Mesendoderm (in vitro differentiated cells): ENCODE measurements at places on chromosomes 4 and X.

- DNase-seq, result no peak
These were observed 328.7 kb upstream of the ZFP42 start for GRCh38 chr4:187666697-187667494.

- no peak for DNase-seq
These were observed 5.5 kb downstream of the MID2 start for GRCh38 chrX:107831071-107831730.

DNA sequence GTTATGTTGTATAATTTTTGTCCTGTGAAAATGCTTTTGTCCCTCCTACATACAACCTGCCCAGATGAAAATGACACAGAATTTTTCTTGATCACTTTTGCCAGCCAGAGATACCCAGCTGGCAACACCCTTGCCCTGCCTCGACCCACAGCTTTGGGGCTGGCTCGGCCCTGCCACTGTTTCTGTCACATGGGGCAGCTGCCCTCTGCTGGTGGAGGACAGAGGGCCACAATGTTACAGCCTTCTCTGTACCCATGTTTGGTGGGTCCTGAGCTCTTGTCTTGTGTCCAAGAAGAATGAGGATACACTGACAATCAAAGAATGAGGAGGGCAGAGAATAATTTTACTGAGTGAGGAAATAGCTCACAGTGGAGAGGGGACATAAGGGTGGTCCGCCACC lies 31.1 kb downstream of the BMP15 start:
- peak; percentile 19 for DNase-seq

- peak; percentile 39 for DNase-seq
These were observed 194.6 kb upstream of the FTHL17 start for GRCh38 chrX:31266203-31267076.

GRCh38 chr4:75599647-75600046 lies 30.7 kb downstream of the CDKL2 start:
- no peak for DNase-seq

GRCh38 chr4:23876418-23877089 lies 13.3 kb downstream of the PPARGC1A start:
- DNase-seq, result peak; percentile 48

DNA sequence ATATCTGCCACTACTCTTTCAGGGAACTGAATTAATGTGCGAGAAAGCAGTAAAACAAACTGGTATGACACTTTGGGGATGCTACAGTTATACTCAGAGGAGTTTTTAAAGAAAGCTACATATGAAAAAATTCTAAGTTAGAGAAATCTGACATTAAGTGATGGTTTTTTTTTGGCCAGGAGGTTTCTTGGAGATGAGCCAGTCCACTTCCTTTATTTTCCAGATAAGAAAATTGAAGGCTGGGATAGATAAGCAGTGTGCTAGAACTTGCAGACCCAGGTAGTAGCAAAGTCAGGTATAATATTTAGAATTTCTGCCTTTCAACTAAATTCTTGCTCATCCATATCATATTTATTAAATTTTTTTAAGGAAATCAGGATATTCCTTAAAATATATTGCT lies 106.8 kb downstream of the FAT4 start:
- DNase-seq, result no peak

- DNase-seq, result peak; percentile 2
These were observed 64.2 kb upstream of the NHSL2 start for GRCh38 chrX:71846429-71846828.

DNA sequence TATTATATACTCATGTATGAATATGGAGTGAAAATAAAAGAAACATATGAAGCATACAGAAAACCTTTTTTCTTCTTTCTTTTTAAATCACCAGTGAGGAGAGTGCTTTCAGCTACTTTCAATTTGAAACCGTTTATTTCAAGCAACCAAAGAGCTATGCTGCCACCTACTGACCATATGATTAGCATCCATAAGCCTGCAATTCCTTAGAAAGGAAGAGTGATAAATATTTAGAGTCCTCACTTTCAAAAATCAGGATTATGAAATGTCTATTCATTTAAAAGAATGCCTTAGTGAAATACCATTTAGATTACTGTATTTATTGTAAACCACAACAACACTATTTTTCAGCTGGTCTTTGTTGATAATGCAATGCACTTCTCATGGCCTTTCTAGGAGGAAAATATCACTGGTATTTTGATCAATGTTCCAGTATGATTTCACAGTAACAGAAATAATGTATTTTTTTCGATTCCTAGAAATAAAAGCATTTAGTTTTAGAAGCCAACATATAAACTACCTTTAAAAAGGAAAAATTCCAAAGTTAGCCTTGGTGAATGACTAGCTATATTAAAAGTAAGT lies 667.6 kb downstream of the PCDH18 start:
- DNase-seq, result peak; percentile 77

DNA sequence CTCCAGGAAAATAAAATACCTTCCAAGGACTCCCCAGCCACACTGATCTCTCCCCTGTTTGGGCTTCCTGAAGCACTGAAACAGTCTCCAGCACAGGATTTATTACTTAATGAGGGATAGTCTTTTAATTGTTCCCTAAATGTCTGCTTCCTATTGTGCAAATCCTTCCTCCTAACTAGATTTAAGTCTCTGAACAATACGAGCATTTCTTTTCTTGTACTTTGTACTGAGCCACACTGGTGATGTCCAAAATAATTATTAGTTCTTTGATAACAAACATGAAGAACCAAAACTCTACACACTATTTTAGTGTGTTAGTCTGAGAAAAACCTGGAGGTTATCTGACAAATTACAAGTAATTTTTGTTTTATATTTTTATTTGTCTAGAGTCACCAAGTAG lies 5.1 kb downstream of the ADGRA3 start:
- no peak for DNase-seq

GRCh38 chr4:134787315-134787714 lies 585.7 kb upstream of the PABPC4L start:
- no peak for DNase-seq

DNA sequence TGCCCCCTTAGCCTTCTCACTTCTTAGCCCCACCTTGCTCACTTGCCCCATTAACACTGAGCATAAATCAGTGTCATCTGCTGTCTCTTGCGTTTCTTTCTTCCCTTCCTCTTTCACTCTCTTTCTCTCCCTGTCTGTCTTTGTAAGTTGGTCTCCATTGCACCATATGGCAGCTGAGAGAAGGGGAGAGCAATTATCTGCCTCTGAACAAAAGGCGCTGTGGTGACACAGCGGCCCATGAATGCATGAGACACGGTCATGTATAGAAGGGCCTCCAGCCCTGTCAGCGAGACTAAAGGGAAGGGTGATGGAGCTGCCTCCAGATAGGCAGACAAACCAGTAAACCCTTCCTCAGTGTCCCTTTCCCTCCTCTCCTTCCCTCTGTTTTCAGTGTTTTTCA lies 88.8 kb upstream of the PCDH18 start:
- DNase-seq, result no peak

GRCh38 chrX:150573702-150574101 lies 5.3 kb downstream of the MTM1 start:
- DNase-seq, result no peak

DNA sequence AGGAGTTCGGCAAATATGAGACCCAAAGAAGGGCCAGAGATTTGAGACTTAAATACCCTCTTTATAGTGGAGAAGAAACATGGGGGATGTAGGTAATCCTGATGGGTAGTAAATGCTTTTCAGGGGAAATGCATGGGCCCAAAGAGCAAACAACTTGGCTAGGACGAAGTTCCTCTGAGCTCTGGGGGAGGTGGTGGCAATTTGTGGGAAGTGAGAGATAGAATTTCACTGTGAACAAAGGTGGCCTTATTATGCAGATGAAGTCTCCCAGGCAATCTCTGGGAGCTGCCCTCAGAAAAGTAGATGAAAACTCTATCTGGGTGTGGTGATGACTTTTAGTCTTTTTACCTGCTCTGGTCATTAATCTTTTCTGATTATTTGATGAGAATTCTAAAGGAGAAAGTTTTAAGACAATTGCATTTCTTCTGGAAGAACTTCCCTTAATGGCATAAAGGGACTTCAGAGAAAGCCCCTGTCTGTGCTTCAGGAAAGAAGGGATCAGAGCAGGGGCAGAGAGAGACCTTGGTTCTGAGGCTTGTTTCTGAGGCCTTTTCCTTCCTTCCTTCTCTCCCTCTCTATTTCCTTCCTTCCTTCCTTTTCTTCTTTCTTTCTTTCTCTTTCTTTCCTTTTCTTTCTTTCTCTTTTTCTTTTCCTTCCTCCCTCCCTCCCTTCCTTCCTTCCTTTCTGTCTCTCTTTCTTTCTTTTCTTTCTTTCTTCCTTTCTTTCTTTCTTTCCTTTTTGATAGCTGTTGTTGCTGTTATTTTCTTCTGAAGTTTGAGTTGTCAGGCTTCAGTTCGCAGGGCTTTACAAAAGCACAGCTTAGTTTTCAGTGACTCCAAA lies 37.5 kb upstream of the MAOA start:
- DNase-seq, result peak; percentile 59

DNA sequence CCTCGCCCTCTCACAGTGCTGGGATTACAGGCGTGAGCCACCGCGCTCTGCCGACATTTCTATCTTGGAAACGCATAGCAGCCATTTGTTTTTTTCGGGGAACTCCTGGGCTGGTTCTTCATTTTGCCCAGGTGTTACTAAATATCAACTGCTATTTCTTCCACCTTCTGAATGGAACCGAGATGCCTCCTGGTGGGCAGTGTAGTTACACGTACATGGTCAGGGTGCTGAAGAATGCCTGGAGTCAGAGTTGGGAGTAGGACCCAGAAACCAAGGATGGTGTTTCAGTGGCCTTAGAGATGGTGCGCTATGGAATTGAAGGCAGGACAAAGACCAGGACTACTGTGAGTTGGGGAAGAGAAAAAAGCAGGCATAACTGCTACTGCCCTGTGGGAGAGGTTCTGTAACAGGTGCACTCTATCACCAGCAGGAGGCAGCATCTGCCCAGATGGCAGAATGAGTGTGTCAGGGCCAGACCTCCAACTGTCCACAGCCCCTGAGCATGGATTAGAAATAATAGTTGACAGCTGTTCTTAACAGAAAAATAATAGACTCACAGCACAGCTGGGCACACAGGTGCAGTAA lies 81.7 kb downstream of the ZC4H2 start:
- DNase-seq, result peak; percentile 71

GRCh38 chr4:89221167-89221867 lies 86.3 kb downstream of the GPRIN3 start:
- DNase-seq, result no peak

DNA sequence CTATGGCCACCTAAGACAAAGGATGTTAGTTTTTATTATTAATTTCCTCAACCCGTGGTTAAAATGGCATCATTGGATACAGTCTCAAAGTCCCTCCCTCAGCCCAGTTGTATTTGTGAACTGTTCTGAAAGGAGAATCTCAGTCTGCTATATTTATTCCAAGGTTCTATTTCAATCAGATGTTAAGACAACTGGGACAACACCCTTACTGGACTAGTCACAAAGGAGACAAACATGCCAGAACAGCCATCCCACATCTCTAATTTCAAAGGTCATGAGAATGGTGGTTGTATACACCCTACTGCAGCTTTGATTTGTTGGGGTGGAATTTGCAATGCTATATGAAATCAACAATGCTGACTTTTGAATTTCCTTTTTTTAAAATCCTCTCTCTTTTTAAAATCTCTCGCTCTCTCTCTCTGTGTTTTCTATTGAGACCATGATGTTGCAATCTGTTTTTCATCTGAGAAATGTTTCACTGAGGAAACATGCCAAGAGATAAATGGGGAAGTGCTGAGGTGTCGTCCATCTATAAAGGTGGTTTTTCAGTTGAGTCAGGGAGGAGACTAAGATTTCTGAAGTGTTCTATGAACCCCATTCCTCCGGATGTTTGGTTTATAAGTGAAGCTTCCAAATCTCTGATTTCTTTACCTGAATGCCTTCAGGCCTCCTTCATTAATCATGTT lies 201.5 kb upstream of the GATB start:
- DNase-seq, result no peak

DNA sequence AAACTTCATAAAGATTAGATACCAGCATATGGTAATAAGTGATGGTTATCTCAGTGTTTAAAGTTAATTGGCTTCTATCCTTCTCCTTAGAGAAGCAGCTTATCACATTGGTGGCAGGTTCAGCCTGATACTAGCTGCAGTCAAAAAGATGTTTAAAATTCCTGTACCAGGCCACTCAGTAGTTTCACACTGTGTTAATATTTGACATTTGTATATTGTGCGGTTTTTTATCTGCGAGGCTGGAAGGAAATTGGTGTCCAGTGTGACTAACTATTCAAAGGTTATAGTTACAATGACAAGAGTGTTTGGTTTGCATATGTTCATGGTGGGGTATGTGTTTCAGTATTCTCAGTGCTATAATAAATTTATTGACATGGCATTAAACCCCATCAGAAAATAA lies 27.5 kb upstream of the TBC1D8B start:
- no peak for DNase-seq
